IMR-90 (cell line): ENCODE measurements at places on chromosomes 11 and 22. TPM values are rescaled to one million over a fixed set of nuclear protein-coding genes. Genes with fewer than 3 reads are reported as not detected.

GRCh38 chr11:81005595-81005994 lies 1564.8 kb upstream of the TENM4 start:
- no peaks in the 10 kb centered on the region for H3K36me3 ChIP-seq
- no peaks in the 10 kb centered on the region for H3K4me1 ChIP-seq
- no peak overlapping the region for H3K27ac ChIP-seq
- no peaks in the 10 kb centered on the region for H3K27me3 ChIP-seq

GRCh38 chr22:46583571-46583970 lies 36.6 kb upstream of the GRAMD4 start:
- no peaks in the 10 kb centered on the region; the same call in 1 of the 2 replicates for H3K27me3 ChIP-seq
- peaks cover 12% of the 10 kb centered on the region for H3K4me1 ChIP-seq
- H3K36me3 ChIP-seq, result peaks cover 1% of the 10 kb centered on the region; the same call in 1 of the 2 replicates
- no peak overlapping the region for H3K4me3 ChIP-seq
- DNase-seq, result no peak
- no peak overlapping the region for H3K27ac ChIP-seq

DNA sequence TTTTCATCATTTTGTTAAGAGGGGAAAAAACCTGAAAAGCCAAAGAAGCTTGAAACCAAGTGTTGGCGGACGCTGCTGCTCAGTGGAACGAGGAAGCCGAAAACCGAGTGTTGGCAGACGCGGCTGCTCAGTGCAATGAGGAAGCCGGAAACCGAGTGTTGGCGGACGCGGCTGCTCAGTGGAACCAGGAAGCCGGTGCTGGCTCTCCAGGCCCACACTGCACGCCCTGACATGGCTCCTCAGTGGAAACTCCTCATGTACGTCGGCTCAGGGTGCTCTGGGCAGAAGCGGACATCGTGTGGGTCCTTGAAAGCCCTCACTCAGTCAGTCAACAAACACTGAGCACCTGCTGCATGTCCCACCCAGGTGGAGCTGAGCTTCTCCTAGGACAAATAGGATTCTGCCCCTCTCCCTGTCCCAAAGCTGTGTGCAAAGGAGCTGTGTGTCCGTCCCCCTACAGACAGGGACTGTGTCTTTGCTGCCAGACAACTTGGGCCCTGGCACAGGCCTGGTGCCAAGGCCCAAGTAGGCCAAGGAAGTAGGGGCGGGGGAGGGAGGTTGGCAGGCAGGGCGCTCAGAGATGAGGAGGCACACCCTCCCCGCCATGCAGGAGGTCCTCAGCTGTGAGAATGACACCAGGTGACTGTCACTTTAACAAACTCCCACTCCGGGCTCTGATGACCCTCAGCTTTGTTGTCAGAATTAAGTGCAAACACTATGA lies 37.3 kb downstream of the PHF21B start:
- no peak overlapping the region for H3K4me3 ChIP-seq
- peak; percentile 3 for DNase-seq
- H3K27me3 ChIP-seq, result peaks cover 22% of the 10 kb centered on the region
- no peak overlapping the region for H3K27ac ChIP-seq
- H3K36me3 ChIP-seq, result no peaks in the 10 kb centered on the region

DNA sequence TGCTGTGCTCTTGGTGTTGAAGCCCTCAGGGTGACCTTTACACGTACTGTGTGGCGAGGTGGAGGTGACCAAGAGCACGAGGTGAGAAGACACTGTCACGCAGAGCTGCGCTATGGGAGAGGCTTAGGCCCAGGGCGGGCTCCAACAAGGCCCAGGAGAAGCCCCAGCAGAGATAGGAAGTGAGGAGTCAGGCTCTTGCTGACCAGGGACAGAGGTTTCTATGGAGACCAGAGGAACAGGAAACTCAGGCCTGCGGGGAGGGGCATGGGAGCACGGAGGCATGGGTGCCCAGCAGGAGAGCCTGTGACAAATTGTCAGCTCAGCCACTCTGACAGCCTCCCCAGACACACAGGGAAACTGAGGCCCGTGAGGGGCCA lies 15.8 kb downstream of the DGKZ start:
- peak; percentile 67 for DNase-seq
- H3K27ac ChIP-seq, result peak overlapping the region; percentile 41
- no peaks in the 10 kb centered on the region for H3K36me3 ChIP-seq
- peaks cover 37% of the 10 kb centered on the region for H3K4me1 ChIP-seq

The NOX4 gene
- total RNA-seq, result 10.8 and 11.7 TPM in 2 replicates
